ENCODE measurements at places on chromosomes 12 and 14.
A peak's percentile ranks its signal among the peaks of the same experiment; 100 is the strongest.

DNA sequence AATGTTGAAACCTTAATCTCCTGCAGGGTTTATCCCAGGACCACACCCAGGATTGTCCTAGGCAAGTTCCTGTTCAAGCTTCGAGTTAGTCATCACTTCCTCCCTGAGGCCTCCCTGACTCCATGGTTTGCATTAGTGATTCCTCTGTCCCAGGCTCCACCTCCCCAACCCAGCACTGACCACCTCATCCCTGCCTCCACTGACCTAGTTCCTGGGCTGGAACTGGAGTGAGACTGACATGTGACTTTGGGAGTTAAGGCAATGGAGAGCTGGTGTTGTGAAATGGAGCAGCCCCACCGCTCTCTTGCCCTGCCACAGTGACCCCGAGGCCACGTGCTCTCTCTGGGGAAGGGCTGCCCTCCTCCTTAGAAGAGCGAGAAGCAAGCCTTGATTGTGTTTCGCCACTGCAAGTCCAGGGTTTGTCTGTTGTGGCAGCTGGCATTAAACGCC, 15.8 kb upstream of the DTX1 start:
- DNase-seq: peak; percentile 67

- DNase-seq: peak; percentile 25
Measured at GRCh38 chr12:2051700-2052621, 826 bp upstream of the CACNA1C start.

- DNase-seq: no peak
Measured at GRCh38 chr12:34339922-34340321, 317.6 kb downstream of the ALG10 start.

DNA sequence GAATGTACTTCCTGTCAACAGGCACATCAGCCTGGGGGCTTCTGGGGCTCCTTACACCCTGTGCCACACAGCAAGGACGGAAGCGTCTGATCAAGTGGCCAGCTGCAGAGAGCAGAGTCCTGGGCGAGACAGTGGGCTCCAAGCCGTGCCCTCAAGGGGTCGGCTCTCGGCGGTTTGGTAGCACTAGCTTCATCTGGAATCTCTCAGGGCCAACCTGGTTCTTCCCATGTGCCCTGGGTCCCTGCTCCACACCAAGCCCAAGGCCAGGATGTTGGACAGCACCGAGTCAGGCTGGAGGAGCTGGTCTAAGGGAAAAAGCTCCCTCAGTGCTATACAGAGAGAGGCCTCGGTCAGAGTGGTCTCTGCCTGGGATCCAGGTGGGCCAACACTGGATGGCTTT, 20.5 kb downstream of the DIO3 start:
- no peak for DNase-seq

DNA sequence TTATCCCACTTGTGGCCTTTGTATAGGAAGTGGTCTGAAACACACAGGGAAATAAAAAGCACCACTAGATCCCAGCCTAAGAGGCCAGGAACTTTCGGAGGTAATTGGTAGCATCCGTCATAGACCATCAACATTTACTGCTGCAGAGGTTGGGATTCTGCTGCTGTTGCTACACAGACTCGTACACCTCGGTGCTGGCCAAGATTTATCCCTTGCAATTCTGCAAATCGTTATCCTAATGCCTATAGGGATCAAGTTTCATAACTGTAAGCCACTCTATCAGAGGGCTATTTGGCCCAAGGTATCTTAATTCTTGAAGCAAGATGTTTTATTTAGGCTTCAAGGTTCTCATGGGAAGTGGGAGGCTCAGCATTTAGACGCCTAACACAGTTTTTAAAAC, 913.6 kb downstream of the GALC start:
- DNase-seq: no peak

- DNase-seq: no peak
Measured at GRCh38 chr14:87994974-87995373, 2.0 kb upstream of the GALC start.

DNA sequence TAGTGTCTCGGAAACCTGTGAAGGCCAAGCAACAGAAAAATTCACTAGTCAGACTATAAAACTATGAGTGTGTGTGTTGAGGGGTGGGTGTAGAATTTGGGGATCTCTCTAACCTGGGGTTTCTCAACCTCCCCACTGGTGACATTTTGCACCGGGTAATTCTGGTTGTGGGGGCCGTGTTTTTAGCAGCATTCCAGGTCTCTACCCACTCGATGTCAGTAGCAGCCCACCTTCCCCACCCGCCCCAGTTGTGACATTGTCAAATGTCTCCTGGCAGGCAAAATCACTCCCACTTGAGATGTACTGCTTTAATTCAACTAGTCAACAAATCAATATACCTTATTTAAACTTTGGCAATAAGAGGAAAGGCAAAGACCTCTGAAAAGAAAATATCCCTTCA, 4.1 kb downstream of the GCN1 start:
- DNase-seq: no peak

DNA sequence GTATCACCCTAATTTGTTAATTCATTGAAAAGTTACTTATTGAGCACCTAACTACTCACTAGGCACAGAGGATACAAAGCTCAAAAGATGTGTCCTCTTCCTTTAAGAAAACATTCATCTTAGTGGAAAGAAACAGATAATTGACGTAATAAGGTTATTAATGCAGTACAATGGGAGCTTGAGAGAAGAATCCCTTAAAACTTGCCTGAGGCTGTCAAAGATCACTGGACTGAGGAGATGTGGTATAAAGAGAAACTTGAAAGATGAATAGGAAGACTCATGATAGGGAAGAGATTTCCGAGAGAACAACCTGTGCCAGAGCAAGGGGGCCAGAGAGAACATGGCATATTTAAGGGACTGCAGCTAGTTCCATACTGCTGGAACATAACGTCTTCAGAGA, 19.1 kb downstream of the GOLGA5 start:
- no peak for DNase-seq

DNA sequence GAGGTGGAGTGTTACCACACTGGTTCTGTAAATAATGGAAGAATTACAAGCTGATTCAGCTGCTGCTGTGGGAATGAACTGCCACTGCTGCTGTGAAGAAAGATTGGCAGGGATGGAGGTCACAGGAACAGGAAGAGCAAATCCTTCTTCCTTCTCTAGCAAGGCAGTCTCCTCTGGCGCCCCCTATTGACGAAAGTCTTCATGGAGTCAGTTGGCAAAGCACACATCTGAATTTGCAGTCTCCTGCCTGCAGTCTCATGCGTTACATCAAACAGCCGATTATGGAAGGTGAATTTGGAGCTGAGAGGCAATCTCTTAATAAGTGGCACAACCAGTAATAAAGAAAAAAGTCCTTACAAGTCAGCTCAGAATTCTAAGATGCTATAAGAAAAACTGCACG, 106.0 kb upstream of the TMTC1 start:
- DNase-seq: peak; percentile 74

- no peak for DNase-seq
Measured at GRCh38 chr12:106274575-106275121, 26.8 kb upstream of the CKAP4 start.

DNA sequence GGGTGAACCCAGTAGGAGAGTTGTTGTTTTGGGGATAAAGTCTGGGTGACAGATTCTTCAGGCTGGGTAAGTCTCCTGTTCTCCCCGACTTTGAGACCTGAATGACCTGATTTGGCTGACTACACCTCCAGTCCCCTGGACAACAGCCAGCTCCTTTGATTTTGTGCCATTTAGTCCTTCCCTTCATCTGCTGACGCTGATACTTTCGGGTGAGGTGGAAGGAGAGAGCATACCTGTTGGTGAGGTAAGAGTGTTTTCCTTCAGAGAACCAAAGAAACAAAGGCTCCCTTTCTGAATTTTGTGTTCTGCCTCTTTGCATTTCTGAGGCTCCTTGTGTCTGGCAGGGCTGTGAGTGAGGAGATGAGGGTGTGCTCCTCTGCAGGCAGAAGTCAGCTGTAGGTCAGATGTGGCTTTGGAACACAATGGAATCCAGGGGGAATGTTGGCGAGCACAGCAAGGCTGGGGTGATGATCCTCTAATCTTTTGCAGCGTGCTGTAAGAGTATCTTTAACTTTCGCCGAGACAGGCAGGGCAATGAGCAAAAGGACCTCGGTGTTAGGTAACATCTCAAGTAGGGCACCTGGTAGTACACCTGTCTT, 12.1 kb downstream of the ETV6 start:
- peak; percentile 22 for DNase-seq
